ENCODE measurements at places on chromosomes 13 and 19. TPM values are rescaled to one million over a fixed set of nuclear protein-coding genes. Genes with fewer than 3 reads are reported as not detected.
A peak's percentile ranks its signal among the peaks of the same experiment; 100 is the strongest.

GRCh38 chr13:90445179-90445578 lies 902.3 kb upstream of the MIR17HG start:
- no peak for DNase-seq

APOE gene
- total RNA-seq = 9.1 TPM

PTH2 gene
- not detected for total RNA-seq

GRCh38 chr19:47897861-47898260 lies 11.7 kb upstream of the SULT2A1 start:
- no peak for DNase-seq

MCEMP1 gene
- 0.67 TPM for total RNA-seq

GRCh38 chr19:57559404-57560025 lies at the start of gene ZNF550:
Gene ZNF550, minus strand, starts transcription at chr19:57559863. Its CDS starts 181 bp downstream, at chr19:57559682.
- DNase-seq = peak; percentile 88

FUT1 gene
- 5.0 TPM for total RNA-seq

NUP62 gene
- 12.1 TPM for total RNA-seq

DNA sequence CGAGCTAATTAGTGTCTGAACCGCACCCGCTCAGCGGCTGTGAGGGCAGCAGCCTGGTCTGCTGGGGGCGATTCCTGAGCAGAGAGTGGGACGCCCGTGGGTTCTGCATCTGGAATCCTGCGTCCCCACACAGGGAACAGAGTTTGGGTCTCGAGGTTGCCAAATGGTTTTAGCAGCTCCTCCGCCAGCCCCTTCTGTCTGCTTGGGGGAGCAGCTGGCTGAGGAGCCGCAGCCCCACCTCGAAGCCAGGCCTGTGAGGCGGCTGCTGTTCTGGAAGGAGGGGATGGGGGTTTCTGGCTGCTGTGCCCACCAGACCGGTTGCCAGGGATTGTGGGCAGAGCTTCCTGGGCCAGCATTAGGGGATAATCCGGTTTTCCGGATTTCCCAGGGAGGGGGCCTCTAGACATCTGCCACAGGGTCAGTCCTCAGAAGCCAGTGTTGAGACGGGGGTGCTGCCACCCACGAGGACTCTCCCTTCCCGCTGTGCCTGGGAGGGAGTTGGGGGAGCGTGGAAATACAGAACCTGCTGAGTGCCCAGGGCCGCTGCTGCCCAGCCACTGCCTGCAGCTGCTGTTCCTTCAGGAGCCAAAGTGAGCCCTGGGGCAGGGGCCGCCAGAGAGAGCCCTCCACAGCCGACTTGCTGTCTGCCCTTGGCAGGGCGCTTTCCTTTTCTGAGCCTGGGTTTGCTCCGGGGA lies 2.0 kb downstream of the CDC34 start:
- no peak for DNase-seq

C19orf67 gene
- 1.7 TPM for total RNA-seq

Measured in uterus (tissue), 4 donors.